ENCODE measurements at places on chromosomes 1 and 21.

GRCh38 chr1:152533327-152533938 is 19.2 kb downstream of the CRCT1 start:
- no peak for DNase-seq

GRCh38 chr1:85196358-85196757 is 4.5 kb downstream of the SYDE2 start:
- DNase-seq: no peak

GRCh38 chr1:29180497-29181412 is 945 bp downstream of the SRSF4 start:
- no peak for DNase-seq

- DNase-seq: no peak
These were observed 222.8 kb downstream of the HLX start for GRCh38 chr1:221101807-221102605.

- peak; percentile 10 for DNase-seq
These were observed 4.7 kb downstream of the DNALI1 start for GRCh38 chr1:37561133-37562132.

GRCh38 chr1:61142726-61143500 is 60.6 kb downstream of the NFIA start:
- no peak for DNase-seq

- no peak for DNase-seq
These were observed 1.1 kb downstream of the RYR2 start for GRCh38 chr1:237042892-237043576.

DNA sequence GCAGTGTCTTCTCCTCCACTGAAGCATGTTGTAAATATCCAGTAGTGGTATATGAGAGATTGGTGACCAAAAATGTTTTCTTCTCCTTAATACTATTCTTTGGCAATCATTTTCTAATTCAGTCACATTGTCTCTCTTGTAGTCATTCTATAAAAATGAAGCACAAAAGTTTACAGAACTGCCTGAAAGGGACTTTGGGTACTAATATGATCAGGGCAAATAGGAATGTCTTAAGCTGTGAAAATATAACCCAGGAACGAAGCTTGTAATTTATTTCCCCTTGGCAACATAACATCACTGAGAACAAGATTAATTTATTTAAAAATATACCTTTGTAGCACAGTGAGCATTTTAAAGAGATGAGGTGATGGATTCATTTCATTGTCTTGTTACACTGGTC is 4.9 kb downstream of the B3GALT2 start:
- no peak for DNase-seq

DNA sequence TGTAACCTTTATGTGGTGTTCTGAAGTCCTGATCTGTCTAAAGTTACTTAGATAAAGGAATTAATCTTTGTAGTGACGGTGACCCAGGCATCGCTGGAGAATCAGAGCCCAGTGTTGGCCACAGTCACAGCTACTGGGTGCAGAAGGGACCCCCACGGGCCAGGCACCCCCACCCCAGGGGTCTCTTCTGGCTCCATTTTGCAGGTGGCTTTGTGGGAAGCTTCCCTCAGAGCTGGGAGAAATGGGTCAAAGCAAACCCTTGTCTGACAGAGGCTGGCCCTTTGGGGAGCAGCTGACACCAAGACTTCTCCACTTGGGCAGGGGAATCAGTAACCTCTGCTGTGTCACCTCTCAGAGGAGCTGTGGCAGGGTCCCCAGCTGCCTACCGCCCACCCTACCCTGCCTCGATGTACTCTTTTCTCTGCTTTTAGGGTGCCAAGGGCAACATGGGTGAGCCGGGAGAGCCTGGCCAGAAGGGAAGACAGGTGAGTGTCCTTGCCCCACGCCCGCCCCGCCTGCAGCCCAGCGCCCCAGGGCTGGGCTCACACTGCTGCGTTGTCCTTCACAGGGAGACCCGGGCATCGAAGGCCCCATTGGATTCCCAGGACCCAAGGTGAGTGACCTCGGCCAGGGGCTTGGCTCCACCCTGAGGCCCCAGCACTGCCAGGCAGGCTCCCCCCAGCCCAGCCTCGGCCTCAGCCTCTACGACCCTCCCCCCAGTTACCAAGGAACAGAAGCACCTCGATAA is 17.7 kb downstream of the COL6A2 start:
- no peak for DNase-seq

DNA sequence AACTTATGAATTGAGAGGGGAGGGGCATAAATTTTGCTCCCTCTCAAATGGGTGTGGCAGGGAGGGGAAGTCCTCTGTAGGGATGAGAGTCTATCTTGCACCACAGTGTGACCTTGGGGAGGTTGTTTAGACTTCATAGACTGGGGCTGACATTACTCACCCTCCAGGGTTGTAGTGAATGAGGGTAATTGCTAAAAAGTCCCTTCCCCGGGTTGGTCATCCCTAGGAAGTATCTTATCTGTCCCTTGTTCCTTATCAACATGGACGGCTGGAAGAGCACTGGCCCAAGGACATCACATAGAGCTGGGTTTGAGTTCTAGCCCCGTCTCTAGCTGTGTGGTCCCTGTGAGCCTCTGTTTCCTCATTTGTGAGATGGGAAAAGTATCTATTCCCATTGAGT is 52.4 kb upstream of the SLC2A1 start:
- no peak for DNase-seq

DNA sequence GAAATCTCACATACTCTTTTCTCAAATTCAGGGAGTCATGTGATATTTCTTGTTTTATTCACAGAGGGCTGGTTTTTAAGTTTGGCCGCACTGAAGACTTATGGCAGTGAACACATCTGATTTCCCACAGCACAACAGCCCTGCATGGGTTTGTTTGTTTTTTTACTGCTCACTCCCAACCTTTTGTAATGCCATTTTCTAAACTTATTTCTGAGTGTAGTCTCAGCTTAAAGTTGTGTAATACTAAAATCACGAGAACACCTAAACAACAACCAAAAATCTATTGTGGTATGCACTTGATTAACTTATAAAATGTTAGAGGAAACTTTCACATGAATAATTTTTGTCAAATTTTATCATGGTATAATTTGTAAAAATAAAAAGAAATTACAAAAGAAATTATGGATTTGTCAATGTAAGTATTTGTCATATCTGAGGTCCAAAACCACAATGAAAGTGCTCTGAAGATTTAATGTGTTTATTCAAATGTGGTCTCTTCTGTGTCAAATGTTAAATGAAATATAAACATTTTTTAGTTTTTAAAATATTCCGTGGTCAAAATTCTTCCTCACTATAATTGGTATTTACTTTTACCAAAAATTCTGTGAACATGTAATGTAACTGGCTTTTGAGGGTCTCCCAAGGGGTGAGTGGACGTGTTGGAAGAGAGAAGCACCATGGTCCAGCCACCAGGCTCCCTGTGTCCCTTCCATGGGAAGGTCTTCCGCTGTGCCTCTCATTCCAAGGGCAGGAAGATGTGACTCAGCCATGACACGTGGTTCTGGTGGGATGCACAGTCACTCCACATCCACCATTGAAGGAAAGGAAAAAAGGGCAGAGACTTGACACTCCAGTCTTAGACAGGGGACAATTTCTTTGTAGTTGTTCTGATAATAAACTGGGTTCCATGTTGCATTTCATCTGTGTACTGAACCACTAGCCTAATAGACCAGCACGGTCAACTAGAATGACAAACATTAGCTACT is 22.8 kb downstream of the TMEM50A start:
- no peak for DNase-seq

GRCh38 chr1:19515201-19515600 is 29.9 kb upstream of the CAPZB start:
- DNase-seq: no peak

DNA sequence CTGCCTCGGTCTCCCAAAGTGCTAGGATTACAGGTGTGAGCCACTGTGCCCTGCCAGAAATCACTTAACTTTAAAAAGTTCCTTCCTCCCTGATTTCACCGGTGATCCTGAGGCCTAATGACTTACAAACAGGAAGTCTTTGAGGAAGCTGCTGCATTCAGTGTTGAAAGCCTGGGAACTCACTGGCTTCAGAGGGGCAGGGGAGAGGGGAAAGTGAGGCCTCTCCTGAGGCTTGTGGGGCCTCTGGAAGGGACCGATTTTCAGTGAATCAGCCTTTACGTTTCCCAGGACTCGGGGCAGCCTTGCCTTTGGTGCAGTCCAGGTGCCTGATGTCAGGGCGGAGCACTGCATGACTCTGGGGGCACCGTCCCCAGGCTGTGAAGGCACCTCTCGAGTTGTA is 30.1 kb upstream of the ARHGEF10L start:
- no peak for DNase-seq

- DNase-seq: no peak
These were observed 241.6 kb downstream of the PTPRC start for GRCh38 chr1:198880397-198880796.
